H9 (cell line): ENCODE measurements at places on chromosomes 1 and 21. TPM values are rescaled to one million over a fixed set of nuclear protein-coding genes. Genes with fewer than 3 reads are reported as not detected.

GRCh38 chr1:201186192-201186591 is 4.4 kb upstream of the IGFN1 start:
- no peak for DNase-seq

GRCh38 chr1:96048572-96049212 is 672.9 kb upstream of the PTBP2 start:
- no peak for DNase-seq

GRCh38 chr1:28032281-28032680 is 56.1 kb downstream of the EYA3 start:
- DNase-seq, result no peak

- no peak for DNase-seq
These were observed 18.8 kb upstream of the ZNF281 start for GRCh38 chr1:200428482-200429205.

GRCh38 chr1:33709783-33710718 is 153.8 kb upstream of the HMGB4 start:
- DNase-seq, result no peak

DNA sequence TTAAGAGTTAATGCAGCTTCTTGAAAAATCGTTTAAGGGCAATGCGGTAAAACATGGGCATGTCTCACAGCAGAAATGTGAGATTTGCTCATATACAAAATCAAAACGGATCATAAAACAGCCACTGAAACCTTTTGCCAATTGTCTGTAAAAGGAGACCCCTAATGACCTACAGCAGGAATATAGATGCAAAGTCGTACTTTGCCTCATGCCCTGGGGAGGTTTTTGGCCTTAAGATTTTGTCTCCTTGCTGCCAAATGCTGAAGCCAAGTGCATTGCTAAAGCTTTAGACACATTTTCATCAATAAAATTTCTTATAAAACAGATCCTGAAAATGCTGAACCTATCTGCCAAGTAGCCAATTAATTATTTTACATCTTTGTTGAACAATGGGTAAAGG is 226.9 kb downstream of the TGFB2 start:
- no peak for DNase-seq

- DNase-seq, result no peak
These were observed 185.3 kb downstream of the ZP4 start for GRCh38 chr1:237705462-237705861.

GRCh38 chr21:36396971-36397370 is 11.8 kb downstream of the CHAF1B start:
- DNase-seq, result no peak

- no peak for DNase-seq
These were observed 27.7 kb upstream of the RPTN start for GRCh38 chr1:152186556-152187285.

RORC gene
- 0.46 and 0.52 TPM in 2 replicates for total RNA-seq

FCRL2 gene
- not detected in 2 replicates for total RNA-seq

CHI3L2 gene
- total RNA-seq, result not detected in 2 replicates

U2AF1 gene
- total RNA-seq, result 29.7 and 51.9 TPM in 2 replicates
